CD4-positive, alpha-beta T cell (primary cell): ENCODE measurements at places on chromosomes 16 and 17.

- DNase-seq, result no peak
Measured at GRCh38 chr17:17999364-18000029, 26.8 kb downstream of the DRC3 start.

DNA sequence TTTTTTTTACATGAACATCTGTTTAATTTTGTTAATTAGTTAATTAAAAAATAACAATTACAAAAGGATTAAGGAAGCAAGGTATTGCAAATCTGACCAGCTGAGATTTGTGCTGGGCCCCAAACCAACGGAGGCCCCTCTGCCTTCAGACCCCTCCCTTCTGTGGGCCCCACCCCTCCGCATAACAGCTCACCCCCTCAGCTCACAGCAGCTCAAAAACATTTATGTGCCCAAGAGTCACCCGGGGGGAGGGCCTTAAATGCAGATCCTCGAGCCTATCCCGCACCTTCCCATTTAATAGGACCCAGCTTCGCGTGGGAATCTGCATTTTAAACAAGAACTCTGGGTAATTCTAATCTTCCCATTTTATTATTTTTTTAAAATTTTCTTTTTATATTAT, 75.0 kb downstream of the MGAT5B start:
- DNase-seq, result no peak

- no peak for DNase-seq
Measured at GRCh38 chr16:31499928-31500327, 8.3 kb downstream of the RUSF1 start.

GRCh38 chr16:65876624-65877023, 489.9 kb upstream of the CDH5 start:
- no peak for DNase-seq

GRCh38 chr17:75996665-75997590, 3.7 kb upstream of the CDK3 start:
- no peak for DNase-seq
